ENCODE measurements at places on chromosomes 4 and X.

- no peak for DNase-seq
Measured at GRCh38 chr4:101599620-101600019, 190.9 kb upstream of the BANK1 start.

DNA sequence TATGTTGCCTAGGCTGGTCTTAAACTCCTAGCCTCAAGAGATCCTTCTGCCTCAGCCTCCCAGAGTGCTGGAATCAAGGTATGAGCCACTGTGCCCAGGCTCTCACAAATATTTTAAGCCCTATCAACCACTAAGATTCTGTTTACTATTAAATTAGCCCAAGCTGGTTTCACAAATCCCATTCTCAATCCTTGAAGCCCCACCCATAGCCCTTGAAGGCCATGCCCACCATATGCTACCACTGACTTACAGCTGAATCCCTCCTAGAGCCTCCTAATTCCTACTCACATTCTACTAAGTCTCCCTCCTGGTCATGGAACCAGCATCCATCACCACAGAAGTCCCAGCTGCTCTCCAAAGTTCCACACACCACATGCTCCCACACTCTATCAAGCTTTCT lies 9.7 kb downstream of the GRIPAP1 start:
- DNase-seq, result no peak

GRCh38 chr4:20464381-20464780 lies 212.7 kb downstream of the SLIT2 start:
- no peak for DNase-seq

- DNase-seq, result no peak
Measured at GRCh38 chr4:108917255-108917654, 154.4 kb upstream of the ETNPPL start.

DNA sequence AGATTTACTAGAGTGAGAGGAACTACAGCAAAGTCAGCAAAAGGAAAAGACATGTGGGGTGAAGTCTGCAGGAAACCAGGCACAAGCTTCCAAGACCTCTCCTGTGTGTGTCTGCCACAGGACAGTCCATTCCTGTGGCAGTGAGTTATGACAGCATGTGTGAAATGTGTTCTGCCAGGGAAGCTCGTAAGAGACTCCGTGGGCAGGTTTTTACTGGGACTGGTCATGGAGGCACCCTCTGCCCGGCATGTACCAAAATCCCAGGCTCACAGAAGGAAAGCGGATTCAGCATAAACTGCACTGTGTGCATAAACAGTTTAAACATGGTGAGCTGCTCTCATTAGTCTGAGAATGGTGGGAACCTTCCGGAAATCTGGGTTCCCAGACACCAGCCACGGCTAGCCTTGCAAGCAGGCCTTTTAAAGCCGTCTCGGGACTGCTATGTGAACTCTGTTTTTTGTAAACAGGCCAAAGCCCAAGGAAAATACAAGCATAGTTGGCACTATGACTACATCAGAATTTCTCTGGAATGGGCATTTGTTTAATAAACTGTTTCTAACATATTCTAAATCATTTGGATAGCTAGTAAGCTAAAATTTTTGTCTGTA lies 288.5 kb downstream of the TENM3 start:
- DNase-seq, result no peak

DNA sequence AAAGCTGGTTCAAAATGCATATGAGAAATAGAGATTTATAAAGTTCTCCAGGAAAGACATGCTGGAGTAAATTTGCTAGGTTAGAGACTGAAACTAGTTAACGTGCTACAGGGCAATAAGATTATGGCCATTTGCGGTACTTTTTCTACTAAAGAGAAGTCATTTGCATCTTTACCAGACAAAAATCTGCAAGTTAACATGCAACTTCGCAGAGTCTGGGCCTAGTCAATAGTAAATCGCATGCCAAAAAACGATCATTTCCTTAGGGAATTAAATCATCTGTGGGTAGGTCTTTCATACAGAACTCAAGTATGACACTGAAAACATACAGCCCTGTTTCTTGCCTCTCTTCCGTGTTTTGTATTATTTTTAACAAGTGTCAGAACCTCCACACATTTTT lies 32.8 kb upstream of the REST start:
- no peak for DNase-seq
